ENCODE measurements at places on chromosomes 5 and 9.

DNA sequence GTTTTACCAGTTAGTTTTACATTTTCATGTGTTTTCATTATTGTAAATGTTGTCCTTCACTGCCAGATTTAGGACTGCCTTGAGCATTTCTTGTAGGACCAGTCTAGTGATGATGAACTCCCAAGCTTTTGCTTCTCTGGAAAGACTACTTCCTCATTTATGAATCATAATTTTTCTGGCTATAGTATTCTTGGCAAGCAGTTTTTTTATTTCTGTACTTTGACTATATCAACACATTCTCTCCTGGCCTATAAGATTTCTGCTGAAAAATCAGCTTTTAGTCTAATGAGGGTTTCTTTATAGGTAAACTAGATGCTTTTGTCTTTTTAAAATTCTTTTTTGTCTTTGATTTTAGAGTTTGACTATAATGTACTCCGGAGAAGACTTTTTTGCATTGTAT is 256.8 kb upstream of the GRAMD2B start:
- DNase-seq, result no peak

- DNase-seq, result no peak
These were observed 26.6 kb downstream of the ADCY2 start for GRCh38 chr5:7422316-7423106.

DNA sequence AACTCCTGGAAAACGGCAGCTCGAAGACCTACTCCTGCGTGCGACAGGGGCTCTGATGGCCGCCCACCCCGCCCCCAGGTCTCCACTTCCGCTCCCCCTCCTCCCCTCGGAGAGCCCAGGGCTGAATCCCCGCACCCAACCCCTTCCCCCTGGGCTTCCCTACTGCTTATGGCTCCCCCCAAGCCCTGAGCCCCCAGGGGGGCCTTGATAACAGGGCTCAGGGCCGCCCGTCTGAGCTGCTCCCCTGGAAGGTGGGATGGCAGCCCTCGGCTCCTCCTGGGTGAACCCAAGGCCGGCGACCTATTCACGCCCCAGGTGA is 30.4 kb downstream of the GLT6D1 start:
- DNase-seq, result no peak

- DNase-seq, result peak; percentile 83
These were observed 106.6 kb upstream of the PITX1 start for GRCh38 chr5:135140446-135141204.

GRCh38 chr5:39177631-39177964 is 41.8 kb downstream of the FYB1 start:
- DNase-seq, result no peak

DNA sequence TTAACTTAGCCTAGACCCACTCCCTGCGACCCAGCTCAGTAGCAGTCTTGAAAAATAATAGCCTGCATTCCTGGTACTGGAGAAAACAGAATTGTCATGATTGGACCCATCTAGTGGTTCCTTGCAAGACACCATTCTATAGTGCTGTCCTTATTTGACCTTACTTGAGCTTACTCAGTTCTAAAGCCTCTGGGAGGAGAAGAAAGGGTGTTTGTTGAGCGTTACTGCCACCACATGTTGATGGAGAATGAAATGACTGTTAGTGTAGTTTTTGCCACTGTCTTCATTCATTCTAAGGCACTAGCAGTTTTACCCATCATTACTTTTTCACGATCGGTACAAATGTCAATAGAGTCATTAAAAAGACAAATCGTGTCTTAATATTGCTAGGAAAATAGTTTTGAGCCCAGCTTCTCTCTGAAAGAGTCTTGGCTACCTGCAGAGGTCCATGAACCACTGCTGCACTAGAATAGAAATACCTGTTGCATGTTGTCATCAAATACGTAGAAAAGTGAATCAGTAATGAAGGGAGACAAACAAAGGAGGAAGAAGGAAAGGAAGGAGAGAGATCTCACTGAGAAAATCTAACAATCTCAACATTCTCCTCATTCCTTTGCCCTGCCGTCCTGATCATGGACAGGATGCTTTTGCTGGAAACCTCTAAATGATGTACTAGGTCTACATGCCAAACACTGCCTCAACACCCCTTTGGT is 96.0 kb downstream of the LIX1 start:
- peak; percentile 39 for DNase-seq

DNA sequence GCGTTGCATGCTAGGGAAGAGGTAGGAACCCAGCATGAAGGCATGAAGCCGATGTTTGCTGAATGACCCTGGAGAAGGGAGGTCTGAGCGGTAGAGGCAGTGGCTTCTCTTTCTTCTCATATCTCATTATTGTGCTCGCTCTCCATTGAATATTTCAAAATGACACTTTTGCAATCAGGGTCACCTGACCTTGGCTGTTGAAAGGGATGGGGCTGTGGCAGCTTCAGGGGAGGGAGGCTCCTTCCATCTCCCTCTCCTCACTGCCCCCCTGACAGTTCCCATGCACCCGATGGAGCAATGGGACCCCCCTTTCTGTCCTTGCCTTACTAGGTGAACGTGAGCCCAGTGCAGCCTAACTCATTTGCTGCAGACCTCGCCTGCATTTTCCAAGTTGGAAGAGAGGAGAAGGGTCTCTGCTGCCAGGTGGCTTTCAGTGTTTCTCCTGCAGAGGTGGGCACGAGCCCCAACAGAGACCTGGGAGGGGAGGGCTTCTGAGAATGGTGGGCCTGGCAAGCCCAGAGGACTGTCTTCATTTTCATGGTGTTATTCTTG is 17.9 kb downstream of the STC2 start:
- no peak for DNase-seq

DNA sequence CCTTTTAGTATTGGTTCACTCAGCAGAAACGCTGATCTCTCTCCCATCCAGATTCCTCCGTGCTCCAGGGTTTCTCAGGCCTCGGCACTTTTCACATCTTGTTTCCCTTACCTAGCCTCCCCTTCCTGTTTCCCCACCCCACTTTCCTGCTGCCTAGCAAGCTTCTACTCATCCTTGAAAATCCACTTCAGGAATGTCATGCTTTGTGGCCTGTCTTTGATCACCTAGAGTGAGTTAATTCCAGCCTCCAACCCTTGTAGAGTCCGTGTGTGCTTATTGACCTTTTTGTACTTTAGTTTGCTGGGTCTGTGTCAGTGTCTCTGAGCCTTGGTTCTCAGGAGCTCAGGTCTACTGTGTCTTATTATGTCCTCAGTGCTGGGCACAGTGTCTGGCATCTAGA is 116.6 kb downstream of the AOPEP start:
- no peak for DNase-seq

DNA sequence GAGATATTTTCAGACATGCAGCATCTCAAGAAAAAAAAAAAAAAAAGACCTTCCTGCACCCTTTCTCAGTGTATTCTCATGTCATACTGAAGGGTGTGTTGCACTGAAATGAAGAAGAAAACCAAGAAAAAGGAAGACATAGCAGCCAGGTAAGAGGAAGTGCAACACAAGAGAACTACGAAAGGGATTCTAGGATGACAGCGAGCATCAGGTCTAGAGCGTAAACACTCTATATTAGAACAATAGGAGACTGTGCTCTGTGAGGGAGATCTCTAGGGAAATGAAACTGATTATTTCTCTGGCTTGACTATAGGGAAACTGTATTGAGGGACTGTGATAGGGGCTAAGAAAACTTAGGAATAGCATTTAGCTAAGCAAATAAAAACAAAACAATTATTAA is 30.0 kb downstream of the BTF3 start:
- no peak for DNase-seq

DNA sequence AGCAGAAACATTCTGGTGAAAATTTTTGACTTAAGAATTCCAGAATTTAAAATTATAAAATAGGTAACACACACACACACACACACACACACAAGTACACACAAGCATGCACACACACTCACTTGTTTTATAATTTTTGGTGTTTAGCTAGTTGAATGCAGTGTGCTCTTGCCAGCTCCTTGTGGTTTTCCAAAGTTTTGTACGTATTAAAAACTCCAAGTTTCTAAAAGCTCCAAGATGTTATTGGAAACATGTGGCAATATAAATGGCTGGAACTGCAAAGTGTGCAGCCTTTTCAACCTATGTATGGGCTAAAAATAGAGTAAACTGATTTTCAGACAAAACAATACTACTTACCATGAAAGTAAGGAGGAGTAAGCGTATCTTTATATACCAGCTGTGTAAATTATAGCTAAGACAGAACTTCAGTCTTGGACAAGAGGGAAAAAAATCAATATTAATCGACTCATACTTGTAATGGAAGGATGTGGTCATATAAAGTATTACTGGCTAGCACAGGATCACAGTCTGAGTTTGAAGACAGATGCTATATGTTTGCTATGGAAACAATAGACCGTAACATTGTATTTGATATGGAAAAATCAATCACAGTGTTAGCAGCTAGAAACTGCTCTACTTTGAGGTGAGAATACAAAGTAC is 727.1 kb upstream of the GRAMD2B start:
- peak; percentile 30 for DNase-seq

GRCh38 chr9:69746859-69747560 is 12.8 kb downstream of the PTAR1 start:
- no peak for DNase-seq

GRCh38 chr9:19465586-19466279 is 56.9 kb downstream of the ACER2 start:
- no peak for DNase-seq

- DNase-seq, result no peak
These were observed 269.6 kb downstream of the PSAT1 start for GRCh38 chr9:78566521-78566920.

GRCh38 chr9:22052376-22052945 is 43.4 kb upstream of the CDKN2B start:
- peak; percentile 90 for DNase-seq

DNA sequence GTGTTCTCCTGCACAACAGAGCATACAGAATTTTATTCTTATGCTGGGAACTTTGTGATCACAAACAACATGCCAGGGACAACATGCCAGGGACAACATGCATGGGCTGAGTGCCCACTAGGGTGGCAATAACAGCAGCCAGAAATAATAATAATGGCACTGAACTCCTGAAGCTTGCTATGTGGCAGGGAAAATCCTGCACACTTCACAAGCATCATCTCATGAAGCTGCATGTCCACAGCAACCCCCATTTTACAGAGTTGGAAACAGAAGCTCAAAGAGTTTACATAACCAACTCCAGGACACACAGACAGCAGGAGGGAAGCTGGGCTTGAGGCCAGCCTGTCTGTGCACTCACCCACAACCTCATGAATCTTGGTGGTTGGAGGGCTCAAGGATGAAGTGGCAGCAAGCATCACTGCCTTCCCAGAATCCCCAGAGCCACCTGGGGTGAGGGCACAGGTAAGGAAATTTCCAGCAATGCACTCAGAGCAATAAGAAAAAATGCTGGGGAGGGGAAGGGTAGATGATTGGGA is 111.4 kb downstream of the GABBR2 start:
- no peak for DNase-seq

DNA sequence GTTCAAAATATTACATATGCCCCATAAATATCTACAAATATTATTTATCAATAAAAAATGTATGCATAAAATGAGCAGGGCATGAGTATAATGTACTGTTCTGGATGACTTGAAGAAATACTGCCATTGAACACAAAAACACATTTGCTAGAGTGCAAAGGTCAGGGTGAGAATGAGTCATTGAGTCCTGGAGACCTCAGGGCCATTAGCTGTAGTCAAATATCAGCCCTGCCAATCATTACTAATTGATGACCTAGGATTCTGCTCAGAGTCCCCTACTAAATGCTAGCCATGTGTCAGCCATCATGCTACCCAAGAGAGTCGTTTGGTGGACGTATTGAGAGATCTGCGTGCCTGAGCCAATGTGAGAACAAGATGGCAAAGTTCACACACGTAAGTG is 80.3 kb upstream of the FAM169A start:
- no peak for DNase-seq

DNA sequence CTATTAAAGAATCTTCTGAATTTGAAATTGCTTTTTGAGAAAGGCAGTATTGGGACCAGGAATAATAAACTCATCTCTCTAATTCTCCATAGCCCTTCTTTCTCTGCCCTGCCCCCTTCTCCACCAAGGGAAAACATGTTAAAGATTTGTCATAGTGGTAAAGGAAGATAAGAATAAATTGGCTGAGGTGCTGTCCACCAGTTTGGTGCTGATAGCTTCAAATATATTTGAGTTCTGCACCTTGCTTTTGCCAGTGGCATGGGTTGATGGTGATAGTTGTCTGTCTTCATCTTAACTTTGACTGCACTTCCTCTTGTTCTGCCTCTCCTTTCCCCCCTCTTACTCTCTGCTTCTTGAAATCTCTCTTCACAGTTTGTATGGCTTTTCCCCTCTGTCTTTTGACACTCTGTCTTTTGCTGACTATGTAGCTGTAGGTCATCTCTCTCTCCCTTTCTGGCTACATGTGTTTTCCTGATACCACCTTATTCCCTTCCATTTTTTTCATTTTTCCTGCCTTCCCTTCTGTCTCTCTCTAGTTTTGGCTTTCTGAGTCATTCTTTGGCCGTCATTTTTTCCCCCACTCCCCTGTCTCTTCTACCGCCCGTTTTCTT is 56.6 kb downstream of the NDUFS4 start:
- no peak for DNase-seq

GRCh38 chr5:57738301-57738700 is 255.7 kb upstream of the ACTBL2 start:
- no peak for DNase-seq

- no peak for DNase-seq
These were observed 129.6 kb upstream of the PPP1R26 start for GRCh38 chr9:135350003-135350315.

GRCh38 chr9:74940600-74940999 is 12.1 kb downstream of the C9orf40 start:
- DNase-seq, result peak; percentile 28

GRCh38 chr5:81010336-81011169 is 50.4 kb downstream of the RASGRF2 start:
- peak; percentile 50 for DNase-seq

- DNase-seq, result peak; percentile 49
These were observed 113.8 kb downstream of the RPS23 start for GRCh38 chr5:82164176-82164976.

GRCh38 chr9:136237486-136238341 is 7.9 kb downstream of the QSOX2 start:
- no peak for DNase-seq

- DNase-seq, result no peak
These were observed 72.3 kb downstream of the WNK2 start for GRCh38 chr9:93255994-93256877.

GRCh38 chr9:137029058-137029936 is 1.3 kb upstream of the ABCA2 start:
- DNase-seq, result peak; percentile 61

GRCh38 chr5:143401227-143402016 is 2.1 kb downstream of the NR3C1 start:
- peak; percentile 24 for DNase-seq

GRCh38 chr9:129458663-129459546 is 162.0 kb downstream of the C9orf50 start:
- DNase-seq, result no peak

DNA sequence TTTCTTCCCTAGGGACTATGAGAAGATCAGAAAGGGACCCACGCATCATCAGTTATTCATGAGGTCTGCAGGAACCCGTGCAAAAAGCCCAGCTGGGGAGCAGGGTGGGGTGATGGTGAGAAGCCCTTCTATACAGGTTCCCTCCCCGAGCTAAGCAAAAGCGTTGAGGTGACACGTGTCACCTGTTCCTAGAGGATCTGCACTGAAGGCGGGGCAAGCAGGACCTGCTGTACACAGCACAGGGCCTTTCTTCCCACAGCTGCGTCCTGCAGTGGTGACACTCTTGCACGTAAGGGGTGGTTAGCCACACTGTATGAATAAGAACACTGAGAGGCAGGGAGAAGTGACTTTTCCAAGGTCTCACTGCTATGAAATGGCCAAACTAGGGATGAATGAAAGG is 37.2 kb upstream of the SH3PXD2B start:
- DNase-seq, result no peak
